ENCODE measurements at places on chromosomes 2 and 18.

- DNase-seq = no peak
Observed at GRCh38 chr2:132538331-132538855, 121.8 kb downstream of the GPR39 start.

DNA sequence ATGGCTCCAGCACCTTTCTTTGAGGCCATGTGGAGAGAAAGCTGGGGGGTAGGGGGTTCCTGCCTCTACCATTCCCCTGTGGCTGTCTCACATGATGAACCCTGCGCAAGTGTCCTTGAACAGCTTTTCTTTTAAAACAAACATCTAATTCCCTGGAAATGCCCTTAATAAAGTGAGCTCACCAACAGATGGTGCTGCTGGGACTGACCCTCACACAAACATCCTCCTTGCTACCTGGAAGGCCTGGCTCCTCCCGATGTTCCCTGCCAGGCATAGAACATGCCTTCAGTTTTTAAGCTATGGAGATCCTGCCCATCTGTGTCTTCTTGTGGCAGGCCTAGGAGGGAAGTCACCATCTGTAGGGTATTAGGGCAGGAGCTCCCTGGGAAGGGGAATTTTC lies 60.7 kb upstream of the GATA6 start:
- no peak for DNase-seq

- DNase-seq = no peak
Observed at GRCh38 chr2:191245869-191246531, 796 bp downstream of the MYO1B start.

GRCh38 chr2:190785334-190785733 lies 95.3 kb upstream of the GLS start:
- no peak for DNase-seq

DNA sequence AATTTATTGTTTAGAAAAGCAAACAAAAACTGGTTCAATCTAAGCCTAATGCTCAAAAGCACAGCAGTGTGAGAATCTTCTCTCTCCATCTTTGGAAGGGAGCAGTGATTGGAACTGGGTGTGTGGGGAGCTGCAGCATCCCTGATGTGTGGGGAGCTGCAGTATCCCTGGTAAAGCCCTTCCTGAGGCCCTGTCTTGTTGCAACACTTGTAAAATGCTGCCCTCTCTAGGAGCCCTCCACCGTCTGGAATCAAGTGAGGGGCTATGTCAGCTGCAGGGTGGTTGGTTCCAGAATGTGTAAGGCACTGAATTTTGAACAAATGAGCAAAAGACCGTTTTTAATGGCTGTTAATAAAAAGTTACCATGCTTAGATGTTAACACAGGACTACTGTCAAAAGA lies 147.7 kb upstream of the RAB12 start:
- no peak for DNase-seq

- DNase-seq = peak; percentile 60
Observed at GRCh38 chr2:43576981-43577892, 18.6 kb downstream of the THADA start.

DNA sequence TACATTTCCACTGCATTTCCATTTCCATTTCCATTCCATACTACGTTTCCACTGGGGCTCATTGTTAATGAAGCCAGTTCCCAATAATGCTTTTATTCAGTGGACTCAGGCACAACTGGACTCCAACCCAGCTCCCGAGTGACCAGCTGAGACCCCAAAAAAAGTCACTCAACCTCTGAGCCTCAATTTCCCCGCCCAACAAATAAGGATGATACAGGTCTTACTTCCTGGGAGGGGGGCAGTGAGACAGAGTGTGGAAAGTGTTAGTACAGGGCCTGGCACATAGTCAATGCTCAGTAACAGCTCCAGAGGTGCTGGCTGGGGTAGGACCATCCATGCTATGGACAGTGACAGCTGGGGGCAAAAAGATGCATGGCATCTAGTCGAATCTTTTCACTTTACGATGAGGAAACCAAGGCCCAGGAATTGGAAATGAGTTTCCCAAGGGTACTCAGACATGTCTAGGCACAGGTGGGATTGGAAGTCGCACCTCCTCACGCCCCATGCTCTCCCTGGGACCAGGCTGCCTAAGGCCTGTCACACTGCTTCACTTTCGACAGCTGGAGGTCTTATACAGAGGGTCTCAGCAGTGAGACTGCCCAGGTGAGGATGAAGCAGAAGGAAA lies 226.5 kb downstream of the ANAPC1 start:
- no peak for DNase-seq

GRCh38 chr2:60316381-60317033 lies 236.9 kb downstream of the BCL11A start:
- no peak for DNase-seq

DNA sequence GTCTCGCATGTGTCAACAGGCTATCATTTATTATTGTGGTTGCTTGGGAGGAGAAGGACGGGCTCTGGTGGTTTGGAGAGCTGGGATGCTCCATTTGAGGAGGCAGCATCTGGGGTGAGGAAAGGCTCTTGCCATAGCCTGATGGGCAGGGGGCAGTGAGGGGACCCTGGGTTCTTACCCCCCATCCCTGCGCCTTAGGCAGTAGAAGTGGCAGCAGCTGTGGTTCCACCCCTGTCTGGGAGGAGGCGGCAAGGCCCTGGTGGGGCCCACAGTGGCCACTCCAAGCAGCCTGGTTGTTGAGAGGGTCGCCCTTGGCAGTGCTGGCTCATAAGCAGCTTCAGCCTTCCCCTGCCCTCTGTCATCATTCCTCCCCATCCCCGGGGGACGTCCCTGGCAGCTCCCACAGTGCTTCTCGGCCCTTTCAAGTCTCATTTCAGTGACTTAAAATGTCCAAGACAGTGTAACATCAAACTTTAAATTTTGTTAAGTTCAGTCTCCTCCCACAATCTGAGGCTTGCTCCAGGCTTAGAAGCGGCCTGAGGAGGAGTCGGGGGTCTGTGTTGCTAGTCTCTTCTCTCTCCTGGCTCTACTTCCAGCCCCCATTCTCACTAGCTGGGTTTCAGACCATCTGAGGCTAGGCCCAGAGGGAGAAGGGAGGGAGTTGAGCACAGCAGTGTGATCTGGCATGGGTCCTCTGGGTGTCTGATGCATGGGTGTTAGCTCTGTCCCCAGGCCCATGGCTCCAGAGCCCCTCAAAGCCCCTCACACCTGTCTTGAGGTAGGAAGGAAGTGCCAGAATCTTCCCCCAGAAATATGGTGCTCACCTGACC lies 34.9 kb upstream of the PTPN4 start:
- DNase-seq = no peak

DNA sequence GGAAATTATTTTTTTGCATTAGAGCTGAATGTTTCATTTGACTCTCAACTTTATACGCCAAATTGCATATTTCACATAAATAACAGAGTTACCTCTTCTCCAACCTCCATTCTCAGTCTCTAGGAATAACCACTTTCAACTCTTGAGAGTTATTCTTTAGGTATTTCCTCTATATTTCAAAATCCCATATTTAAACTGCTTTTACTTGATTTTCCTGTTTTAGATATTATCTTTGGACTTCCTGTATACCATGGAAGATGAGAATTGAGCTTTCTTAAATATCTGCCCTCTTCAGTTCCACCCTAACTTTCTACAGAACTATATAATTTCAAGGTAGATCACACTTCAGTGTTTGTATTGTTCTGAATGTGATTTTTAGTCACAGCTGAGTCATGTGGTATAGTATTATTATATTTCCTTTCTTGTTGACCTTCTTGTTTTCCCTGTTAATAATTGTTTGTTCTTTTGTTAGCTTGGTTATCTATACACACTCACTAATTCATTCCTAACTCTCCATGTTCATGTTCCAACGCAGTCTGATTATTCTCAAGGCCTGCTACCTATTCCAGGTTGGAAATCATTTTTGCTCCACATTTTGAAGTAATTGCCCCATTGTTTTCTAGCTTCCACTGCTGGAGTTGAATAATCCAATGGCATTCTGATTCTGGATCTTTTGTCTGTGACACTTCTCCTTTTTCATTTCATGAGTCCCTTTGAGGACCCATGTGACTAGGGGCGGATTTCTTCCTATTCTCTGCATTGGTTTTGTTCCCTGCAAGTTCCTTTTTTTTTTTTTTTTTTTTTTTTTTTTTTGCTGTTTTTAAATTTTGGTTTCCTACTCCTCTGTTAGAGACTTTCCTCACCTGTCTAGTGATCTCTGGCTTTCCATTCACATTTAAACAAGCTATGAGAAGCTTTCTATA lies 156.8 kb upstream of the RBMS1 start:
- no peak for DNase-seq

DNA sequence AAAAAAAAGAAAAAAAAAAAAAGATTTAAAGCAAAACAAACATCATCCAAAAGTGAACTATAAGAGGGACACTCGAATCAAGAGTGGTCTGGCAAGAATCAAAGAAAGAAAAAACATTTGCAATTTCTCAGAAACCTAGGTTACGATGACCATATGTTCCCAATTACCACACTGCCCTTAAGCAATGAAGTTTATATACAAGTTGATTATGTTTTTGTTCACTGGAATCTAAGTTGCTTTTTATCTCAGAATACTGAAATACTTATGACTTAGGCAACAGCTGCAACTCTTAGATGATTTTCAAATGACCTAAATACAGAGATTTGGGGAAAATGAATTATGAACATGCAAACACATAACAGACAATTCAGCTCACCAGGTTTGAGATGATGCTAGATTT lies 597.1 kb upstream of the CHAC2 start:
- no peak for DNase-seq

GRCh38 chr2:20351555-20352229 lies 1.0 kb upstream of the PUM2 start:
- DNase-seq = no peak

DNA sequence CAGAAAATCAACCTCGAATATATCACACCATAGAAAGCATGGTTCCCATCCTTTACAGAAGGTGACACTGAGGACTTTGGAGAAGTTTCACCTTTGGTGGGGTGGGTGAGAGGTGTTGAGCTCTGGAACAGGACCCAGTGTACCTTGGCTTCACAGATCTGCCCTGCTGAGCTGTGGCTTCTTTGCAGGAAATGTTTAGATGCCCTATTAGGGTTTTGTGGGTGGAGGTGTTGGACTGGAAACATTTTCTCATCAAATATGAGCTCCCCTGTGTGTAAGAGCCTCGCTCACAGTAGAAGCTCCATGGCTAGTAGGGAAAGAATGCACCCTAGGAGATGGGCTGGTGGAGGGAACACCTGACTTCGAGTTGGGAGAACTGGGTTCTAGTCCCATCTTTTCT lies 55.6 kb downstream of the RPL37A start:
- no peak for DNase-seq

DNA sequence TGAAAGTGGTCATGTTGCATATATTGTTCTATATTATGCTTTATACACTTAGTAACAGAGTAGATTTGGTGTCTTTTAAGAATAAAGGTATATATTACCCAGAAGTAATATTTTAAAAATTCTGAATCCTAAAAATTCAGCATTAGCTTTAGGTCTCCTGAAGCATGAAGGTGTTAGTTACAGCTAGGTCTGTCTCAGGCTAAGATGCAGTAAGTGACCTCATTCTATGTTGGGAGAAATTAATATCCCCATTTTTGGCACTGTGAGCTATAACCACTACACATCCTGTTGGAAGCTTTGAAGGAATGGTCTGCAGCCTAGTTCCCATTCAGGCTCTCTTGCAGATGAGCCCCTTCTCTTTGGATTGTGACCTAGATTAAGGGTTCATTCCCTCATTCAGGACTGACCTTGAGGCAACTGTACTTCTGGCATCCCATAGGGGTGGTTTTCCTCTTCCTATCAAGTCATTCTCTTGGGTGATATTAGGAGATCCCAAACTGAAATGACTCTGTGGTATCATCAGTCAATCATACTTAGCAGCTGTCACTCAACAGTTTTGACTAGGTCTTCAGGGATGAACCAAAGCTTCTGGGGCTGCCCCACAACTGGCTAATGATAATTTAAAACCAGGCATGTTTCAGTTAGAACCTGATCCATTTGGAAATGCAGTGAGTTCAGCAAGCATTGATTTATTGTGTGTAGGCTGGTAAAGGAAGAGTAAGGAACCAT lies 117.7 kb downstream of the GPD2 start:
- no peak for DNase-seq

DNA sequence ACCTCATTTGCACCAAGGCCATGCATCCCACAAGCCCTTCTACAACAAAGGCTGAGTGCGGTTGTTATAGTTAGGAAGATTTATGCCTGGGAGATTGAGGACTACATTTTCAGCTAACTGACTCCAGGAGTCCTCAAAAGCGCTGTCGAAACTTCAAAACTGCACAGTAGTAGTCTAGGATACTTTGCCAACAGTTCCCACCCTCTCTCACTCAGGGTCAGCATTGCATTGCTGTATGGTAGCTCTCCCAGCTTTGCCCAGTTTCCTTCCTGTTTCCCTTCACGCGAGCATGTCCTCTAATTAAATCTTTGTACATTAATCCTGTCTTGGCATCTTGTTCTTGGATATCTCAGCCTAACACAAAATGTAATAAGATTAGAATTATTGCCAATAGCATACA lies 420.6 kb upstream of the UBE2E3 start:
- DNase-seq = no peak

DNA sequence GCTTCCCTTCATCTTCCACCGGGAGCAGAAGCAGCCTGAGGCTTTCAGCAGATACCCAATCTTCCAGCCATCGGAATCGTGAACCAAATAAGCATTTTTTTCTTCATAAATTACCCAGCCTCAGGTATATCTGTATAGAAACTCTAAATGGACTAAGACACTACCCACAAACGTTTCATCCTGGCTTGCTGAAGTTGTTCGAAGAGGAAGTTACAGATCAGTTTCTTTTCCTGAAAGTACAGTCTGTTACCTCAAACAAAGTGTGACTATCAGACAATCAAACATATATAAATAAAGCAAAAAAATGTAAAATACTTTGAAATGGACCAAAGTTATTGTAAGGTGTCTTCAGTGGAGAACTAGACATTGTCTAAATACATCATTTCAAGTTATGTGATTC lies 97.9 kb downstream of the MREG start:
- DNase-seq = no peak

DNA sequence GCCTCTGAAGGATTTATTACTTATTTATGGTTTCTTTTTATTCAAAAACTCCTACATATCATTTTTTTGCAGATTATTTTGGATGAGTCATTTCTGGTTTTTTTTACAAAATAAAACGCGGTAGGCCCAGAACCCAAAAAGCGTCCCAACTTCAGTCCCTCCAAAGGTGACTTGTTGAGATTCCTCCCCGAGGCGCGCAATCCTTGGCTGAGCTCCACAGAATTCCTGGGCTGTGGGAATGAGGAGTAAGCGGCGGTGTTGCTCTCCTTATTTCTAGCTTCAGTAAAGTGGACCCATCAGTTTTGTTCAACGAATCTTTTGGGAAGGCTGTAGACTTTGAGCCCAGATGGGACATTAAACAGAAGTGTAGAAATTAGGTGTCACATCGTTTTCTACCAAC lies 67.0 kb upstream of the RMP24 start:
- no peak for DNase-seq

- DNase-seq = no peak
Observed at GRCh38 chr2:110755491-110756078, 23.2 kb downstream of the ACOXL start.

DNA sequence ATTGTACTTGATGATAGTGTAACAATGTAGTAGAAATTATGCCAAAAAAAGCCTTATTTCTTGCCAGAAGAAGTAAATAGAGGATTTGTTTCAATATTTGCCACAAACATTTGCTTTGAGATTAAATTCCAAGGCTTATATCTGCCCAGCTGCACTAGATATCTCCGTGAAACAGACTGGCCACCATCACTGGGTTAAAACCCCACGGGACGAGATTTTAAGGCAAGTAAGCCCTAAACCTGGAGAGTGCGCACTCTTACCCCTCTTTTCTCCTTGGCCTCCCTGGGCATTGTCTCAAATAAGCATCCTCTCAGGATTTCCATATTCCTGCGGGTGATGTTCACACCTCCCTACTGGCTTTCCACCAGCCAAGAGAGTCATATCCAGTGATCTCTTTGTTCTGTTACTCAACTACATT lies 334.4 kb downstream of the AGPS start:
- DNase-seq = no peak

Measured in stromal cell of bone marrow (primary cell).